ENCODE measurements at places on chromosomes 11 and 22.
A peak's percentile ranks its signal among the peaks of the same experiment; 100 is the strongest.

DNA sequence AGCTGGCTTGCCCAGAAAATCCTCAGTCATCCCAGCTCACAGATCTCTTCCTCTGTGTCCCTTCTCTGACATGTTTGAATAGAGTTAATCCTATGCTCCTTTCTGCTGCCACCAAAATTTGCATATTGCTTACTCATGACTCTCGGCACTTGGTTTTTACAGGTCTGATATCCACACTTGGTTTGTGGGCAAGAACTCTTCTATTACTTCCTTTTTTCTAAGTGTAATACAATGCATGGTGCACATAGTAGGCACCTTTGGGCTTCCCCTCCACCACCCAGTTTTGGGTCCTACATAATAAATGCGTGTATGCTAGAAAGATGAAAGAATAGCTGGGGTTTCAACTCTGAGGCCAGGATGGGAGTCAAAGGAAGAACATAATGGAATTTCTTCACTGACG lies 69.7 kb upstream of the GRK3 start:
- DNase-seq: peak; percentile 18

DNA sequence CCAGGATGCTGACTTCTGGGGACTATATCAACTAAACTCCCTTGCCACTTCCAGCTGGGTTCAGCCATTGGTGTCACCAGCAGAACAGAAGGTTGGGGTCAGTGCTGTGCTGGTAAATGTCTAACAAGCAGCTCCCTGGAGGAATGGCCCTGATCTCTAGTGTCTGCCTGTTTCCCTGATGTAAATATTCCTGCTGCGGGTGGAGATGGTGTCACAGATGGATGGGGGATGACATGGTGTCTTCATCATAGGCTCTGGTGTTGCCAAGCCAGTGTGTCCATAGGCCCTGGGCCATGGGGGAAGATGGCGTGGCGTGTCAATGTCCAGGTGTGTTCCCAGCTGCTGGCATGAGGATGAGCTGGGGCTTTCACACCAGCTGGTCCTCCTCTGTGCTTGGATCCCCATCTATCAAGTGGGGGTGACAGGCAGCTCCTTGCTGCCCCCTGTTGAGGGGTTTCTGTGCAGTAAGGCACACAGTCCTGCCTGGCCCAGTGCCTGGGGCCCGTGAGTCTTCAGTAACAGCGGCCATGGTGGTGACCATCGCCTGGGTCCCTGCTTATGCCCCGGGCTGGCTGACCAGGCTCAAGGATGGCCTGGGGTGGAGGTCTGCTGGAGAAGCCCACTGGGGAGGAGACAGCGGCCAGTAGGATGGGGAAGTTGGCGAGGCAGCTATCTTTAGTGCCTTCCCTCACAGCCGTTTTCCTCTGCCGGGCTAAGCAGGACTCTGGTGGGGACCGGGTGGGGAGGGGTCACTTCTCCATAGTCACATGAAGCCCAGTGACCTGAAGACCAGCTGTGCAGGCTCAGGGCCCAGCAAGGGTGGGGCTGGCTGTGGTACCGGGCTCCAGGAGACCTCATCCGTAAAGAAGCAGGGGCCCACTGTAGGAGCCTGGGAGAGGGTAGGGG lies 12.7 kb downstream of the RPL3 start:
- DNase-seq: peak; percentile 56

DNA sequence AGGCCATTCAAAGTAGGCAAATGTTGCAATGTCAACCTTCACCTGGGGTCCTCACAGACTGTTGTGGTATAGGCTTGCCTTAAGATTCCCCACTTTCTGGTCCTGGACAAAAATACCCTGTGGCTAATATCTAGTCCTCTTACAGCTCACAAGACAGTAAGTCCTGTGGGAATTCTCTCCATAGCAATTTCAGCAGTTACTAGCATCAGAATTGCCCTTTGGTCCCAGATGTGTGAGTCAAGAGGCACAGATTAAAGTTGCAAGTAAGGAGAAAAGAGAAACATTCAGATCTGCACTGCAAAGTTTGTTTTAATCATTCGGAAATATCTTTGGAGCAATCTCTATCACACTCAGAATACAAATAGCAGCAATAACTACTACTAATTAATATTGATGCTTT lies 420.2 kb downstream of the NTM start:
- DNase-seq: no peak

DNA sequence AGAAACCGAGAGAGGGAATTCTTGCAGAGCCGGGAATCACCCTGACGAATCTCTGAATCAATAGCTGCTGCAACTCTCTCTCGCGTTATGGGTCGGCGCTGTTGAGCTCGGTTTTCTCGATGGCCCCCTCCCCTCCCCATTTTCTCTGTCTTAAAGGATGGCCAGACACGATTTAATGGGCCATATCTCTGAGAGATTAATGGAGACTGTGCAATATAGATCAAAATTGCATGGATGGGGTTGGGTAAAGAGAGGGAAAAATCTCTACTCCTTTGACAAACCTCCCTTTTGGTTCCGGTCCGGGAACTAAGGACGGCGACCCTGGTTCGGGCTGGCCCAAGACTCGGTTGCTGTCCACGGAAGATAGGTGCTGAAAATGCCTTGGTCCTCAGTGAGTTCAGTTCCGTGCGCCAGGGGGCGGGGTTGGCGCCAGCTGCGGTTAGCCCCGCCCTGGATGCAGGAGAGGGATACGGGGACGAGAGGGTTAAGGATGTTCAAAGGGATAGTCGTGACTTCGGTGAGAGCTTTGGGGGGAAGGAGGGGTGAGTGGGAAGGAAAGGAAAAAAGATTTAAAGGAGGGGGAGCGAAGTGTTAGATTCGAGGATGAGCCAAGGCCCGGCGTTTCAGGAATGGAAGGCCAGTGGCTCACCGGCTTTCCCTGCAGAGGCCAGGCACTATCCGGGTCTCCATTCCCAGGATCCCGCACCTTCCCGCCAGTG lies 103.6 kb upstream of the HSD17B12 start:
- DNase-seq: peak; percentile 32

GRCh38 chr11:70397336-70397982 lies 870 bp upstream of the CTTN start:
- DNase-seq: no peak

DNA sequence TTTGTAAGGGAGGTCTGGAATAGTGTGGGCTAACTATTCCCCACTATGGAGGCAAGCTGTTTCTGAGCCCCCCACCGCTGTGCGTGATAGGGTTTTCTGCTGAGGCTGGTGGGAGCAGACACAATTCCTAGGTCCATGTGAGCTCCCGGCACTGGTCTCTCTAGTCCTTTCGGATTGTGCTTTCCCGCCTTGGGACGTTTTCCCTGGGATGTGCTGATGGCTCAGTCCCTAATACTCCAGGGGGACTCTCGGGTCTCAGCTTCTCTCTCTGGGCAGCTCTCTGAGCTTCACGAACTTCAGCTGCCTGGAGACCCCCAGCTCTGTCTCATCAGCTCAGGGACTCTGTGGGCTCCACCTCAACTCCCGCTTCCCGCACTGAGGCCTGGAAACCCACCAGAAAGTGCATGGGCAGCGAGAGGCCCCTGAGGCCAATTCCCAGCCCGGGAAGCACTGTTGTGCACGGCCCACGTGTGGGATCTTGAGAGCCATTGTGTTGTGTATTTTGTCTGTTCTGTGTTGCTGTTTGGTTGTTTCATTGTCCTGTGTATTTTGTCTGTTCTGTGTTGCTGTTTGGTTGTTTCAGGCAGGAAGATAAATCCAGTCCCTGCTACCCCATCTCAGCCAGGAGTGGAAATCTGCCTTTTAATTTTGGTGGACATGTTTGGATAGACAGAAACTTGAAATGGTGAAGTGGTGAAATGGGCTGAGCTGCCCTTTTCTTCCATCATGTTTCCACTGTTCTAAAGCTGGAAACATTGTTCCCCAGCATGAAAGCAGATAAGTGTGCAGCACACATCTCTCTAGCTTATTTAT lies 12.7 kb upstream of the TNNT3 start:
- DNase-seq: no peak

DNA sequence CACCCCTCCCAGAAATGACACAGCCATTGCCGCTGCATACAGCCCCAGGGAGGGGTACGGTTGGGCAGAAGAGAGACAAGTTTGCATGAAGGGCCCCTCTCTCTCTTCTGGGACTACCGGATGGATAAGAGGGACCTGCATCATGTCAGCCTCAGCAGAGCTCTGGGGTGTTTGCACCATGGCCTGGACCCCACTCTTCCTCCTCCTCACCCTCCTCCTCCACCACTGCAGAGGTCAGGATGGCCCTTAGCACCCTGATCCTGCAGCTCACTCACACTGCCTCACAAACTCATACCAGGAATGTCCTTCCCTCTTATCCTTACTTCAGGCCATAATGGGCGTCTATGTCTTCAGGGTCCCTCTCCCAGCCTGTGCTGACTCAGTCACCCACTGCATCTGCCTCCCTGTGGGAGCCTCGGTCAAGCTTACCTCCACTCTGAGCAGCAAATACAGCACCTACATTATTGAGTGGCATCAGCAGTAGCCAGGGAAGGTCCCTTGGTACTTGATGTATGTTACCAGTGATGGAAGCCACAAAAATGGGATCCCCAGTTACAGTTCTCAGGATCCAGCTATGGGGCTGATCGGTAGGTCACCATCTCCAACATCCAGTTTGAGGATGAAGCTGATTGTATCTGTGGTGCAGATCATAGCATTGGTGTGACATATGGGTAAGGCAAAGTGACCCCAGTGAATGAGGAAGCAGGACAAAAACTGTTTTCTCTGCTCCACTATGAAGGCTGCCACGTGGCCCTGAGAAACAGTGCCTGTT lies 62.2 kb upstream of the VPREB1 start:
- DNase-seq: no peak

- DNase-seq: no peak
These were observed 17.1 kb upstream of the EFCAB6 start for GRCh38 chr22:43828998-43829782.

DNA sequence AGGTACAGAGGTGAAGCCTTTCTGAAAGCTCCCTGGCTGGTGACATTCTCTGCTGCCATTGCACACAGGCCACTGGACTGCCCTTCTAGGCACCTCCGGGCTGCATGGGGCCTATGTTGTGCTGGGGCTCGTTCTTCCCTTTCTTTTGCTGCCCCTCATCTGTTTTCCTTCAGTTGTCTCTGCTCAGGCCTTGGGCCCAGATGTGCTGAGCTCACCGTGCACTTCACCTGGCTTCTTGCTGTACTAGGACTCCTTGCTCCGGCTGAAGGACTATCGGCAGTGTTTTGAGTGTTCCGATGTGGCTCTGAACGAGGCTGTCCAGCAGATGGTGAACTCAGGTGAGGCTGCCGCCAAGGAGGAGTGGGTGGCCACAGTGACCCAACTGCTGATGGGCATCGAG lies 59.4 kb downstream of the CABIN1 start:
- DNase-seq: no peak

DNA sequence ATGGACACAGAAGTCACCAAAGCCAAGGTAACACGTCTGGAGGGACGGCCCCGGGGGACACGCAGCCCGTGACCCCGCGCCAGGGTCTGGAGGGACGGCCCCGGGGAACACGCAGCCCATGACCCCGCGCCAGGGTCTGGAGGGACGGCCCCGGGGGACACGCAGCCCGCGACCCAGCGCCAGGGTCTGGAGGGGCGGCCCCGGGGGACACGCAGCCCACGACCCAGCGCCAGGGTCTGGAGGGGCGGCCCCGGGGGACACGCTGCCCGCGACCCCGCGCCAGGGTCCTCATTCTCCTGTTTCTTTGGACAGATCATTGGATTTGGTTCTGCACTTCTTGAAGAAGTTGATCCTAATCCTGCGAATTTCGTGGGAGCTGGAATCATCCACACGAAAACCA lies 27.1 kb downstream of the MUC6 start:
- DNase-seq: no peak

DNA sequence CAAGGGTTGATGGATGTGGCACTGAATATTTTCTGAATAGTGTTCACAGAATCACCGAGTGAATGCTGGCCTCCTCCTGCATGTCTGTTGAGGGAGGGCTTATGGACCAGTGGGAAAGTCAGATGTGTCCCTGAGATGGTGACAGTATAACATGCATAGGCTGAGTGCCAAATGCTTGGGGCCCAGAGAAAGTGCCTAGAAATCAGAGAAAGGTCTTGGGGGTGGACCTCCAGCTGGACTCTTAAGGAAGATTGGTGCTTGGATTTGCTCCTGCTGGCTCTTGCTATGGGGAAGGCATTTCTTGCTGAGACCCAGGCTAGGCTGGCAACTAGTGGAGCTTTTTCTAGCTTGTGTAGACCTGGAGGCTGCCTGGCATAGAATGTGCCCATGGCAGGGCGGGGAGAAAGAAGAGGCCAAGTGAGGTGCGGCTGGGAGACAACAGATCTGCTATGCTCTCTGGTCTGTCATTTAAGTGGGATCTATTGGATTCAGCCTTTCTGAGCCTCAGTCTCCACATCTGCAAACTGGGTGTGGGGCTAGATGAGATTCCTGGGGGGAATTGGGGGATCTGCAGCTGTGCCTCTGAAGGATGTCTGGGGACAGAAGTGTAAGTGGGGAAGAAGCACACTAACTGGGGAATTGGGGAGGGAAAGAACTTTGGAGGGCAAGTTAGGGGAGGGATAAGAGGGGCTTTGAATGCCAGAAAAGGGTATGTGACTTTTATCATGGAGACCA lies 27.4 kb downstream of the ZNRF3 start:
- no peak for DNase-seq

DNA sequence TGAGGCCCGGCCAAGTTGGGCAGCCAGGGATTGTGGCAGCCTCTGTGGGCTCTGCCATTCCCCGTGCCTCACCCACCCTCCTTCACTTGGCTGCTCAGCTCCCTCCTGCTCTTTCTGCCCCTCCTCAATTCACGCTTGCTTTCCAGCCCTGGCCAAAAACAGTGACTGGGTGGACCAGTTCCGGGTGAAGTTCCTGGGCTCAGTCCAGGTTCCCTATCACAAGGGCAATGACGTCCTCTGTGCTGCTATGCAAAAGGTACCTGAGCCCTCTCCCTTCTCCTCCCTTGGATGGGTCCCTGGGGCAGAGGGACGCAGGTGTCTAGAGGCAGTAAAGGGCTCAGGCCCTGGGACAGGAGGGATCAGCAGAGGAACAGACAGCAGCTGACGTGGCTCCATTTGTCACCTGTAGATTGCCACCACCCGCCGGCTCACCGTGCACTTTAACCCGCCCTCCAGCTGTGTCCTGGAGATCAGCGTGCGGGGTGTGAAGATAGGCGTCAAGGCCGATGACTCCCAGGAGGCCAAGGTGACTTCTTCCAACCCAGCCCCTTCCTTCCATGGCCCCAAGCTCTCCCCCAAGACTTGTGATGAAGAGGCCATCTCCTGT lies 2.7 kb downstream of the FREY1 start:
- no peak for DNase-seq

DNA sequence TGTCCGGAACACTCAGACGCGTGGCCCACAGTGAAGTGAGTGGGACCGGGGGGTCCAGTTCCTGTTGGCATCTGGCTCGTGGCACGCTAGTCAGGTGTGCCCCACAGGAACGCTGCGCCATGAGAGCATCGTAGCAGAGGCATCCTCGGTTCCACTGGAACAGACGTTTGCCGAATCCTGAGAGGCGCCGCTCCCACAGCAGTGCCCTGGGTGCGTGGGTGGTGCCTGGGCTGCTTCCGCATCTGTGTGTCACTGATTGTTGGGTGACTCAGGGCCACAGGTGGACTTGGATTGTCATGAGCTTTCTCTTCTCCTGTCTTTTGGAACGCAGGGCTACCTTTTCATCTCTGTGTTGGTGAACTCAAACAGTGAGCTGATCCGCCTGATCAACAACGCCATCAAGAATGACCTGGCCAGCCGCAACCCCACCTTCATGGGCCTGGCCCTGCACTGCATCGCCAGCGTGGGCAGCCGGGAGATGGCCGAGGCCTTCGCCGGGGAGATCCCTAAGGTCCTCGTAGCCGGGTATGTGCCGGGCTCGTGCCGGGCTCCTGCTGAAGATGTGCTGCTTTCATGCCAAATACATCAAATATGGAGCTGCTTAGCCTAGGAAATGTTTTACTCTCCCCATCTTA lies 46.2 kb downstream of the AP2A2 start:
- no peak for DNase-seq

- DNase-seq: no peak
These were observed 8.9 kb downstream of the TMPRSS6 start for GRCh38 chr22:37100589-37101127.

Measured in activated CD4-positive, alpha-beta T cell treated with anti-CD3 and anti-CD28 coated beads, Interleukin-10, Interleukin-2, amounts not matched to agents 100 ng/mL and 50 ng/mL, durations not matched to agents 16 hours and 8 hours (primary cell).